Activated CD4-positive, alpha-beta memory T cell treated with anti-CD3 and anti-CD28 coated beads for 36 hours (primary cell): ENCODE measurements at places on chromosomes 12 and 14.

GRCh38 chr14:73438993-73439392, 19.4 kb downstream of the NUMB start:
- H3K27me3 ChIP-seq: no peaks in the 10 kb centered on the region
- no peaks in the 10 kb centered on the region for H3K36me3 ChIP-seq
- H3K4me3 ChIP-seq: no peak overlapping the region
- H3K4me1 ChIP-seq: peaks cover 6% of the 10 kb centered on the region

GRCh38 chr12:67456431-67456901, 187.3 kb downstream of the CAND1 start:
- no peak overlapping the region for H3K27ac ChIP-seq
- peaks cover 6% of the 10 kb centered on the region for H3K27me3 ChIP-seq
- no peak overlapping the region for H3K4me3 ChIP-seq
- peaks cover 17% of the 10 kb centered on the region for H3K4me1 ChIP-seq
- no peaks in the 10 kb centered on the region for H3K36me3 ChIP-seq

DNA sequence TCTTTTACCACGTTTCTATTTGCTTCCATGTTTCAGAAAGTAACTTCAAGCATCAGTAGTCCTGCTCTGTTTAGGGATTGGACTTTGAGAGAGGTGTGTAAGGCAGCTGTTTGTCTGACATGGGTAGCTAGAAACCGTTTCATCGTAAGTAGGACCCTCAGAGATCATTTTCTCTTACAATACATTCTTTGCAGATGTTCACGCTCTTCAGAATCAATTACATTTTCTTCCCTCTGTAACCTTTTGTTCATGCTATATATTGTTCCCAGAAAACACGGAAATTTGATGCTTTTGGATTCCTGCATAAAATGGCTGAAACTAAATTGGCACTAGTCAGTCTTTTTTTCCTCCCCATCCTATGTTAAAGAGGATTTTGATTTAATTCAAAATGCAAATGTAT, 62.6 kb upstream of the AEBP2 start:
- no peaks in the 10 kb centered on the region for H3K27me3 ChIP-seq
- peaks cover 4% of the 10 kb centered on the region for H3K36me3 ChIP-seq
- no peak overlapping the region for H3K27ac ChIP-seq
- H3K4me1 ChIP-seq: peaks cover 8% of the 10 kb centered on the region
- H3K4me3 ChIP-seq: no peak overlapping the region

DNA sequence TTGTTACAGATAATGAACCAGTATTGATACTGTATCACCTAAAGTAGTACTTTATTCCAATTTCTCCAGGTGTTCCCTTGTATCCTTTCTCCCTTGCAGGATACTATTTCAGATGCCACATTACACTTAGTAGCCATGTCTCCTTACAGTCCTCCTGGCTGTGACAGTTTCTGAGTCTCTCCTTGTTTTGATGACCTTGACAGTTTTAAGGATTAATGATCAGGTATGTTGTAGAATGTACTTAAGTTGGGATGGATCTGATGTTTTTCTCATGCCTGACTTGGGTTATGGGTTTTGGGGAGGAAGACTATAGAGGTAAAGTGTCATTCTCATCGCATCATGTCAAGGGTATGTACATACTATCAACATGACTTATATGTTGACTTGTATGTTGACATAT, 193.6 kb downstream of the ADGRD1 start:
- peaks cover 22% of the 10 kb centered on the region for H3K27me3 ChIP-seq
- H3K4me1 ChIP-seq: no peaks in the 10 kb centered on the region
- H3K36me3 ChIP-seq: no peaks in the 10 kb centered on the region
- H3K27ac ChIP-seq: no peak overlapping the region

- no peak for DNase-seq
- no peaks in the 10 kb centered on the region for H3K36me3 ChIP-seq
- no peak overlapping the region for H3K4me3 ChIP-seq
- H3K4me1 ChIP-seq: no peaks in the 10 kb centered on the region
- no peak overlapping the region for H3K27ac ChIP-seq
Measured at GRCh38 chr12:108117163-108117849, 11.8 kb upstream of the WSCD2 start.

- no peak for DNase-seq
- H3K27ac ChIP-seq: no peak overlapping the region
- H3K27me3 ChIP-seq: no peaks in the 10 kb centered on the region
- peaks cover 16% of the 10 kb centered on the region for H3K4me1 ChIP-seq
- H3K36me3 ChIP-seq: peaks cover 19% of the 10 kb centered on the region
Measured at GRCh38 chr12:121013715-121014114, 2.6 kb downstream of the C12orf43 start.

DNA sequence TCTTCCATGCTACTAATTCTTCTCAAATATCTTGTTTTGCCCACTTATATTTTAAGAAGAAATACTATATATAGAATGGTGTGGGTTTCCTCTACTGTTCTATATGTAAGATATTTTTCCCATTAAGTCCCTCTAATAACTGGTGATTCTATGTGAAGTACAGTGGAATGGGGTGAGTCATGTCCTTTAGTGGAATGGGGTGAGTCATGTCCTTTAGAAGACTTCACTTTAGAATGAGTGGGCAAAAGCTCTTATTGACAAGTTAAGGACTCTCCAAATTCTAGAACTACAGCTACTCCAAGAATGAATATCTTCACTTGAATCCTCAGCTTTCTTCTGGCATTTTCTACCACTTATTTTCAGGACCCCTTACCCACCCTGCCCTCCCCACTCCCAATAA, 349.9 kb downstream of the ETNK1 start:
- no peak for DNase-seq
- H3K27ac ChIP-seq: no peak overlapping the region
- H3K27me3 ChIP-seq: peaks cover 4% of the 10 kb centered on the region

DNA sequence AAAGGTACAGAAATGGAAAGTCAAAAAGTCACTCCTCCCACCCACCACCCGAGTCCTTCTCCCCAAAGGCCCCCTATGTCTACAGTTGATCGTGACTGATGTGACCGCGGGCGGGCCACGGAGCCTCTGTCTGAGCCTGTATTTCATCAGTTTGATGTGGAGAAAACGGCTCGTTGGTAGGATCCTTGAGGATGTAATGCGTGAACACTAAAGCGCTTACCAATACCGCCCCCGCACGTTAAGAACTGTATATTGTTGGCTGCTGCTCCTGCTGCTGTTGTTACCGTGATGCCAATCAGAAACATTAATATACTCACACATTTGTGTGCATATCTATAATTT, 24.6 kb upstream of the UBC start:
- H3K4me1 ChIP-seq: peaks cover 10% of the 10 kb centered on the region
- H3K27me3 ChIP-seq: no peaks in the 10 kb centered on the region
- H3K27ac ChIP-seq: no peak overlapping the region
- H3K36me3 ChIP-seq: peaks cover 2% of the 10 kb centered on the region
- no peak overlapping the region for H3K4me3 ChIP-seq
- peak; percentile 76 for DNase-seq

GRCh38 chr12:87667378-87667777, 361.8 kb downstream of the C12orf50 start:
- H3K27me3 ChIP-seq: no peaks in the 10 kb centered on the region
- DNase-seq: no peak
- no peaks in the 10 kb centered on the region for H3K36me3 ChIP-seq
- no peak overlapping the region for H3K27ac ChIP-seq
- peaks cover 2% of the 10 kb centered on the region for H3K4me1 ChIP-seq

- H3K27me3 ChIP-seq: no peaks in the 10 kb centered on the region
- no peak overlapping the region for H3K4me3 ChIP-seq
- H3K27ac ChIP-seq: no peak overlapping the region
Measured at GRCh38 chr14:25103271-25103670, 53.3 kb upstream of the STXBP6 start.

DNA sequence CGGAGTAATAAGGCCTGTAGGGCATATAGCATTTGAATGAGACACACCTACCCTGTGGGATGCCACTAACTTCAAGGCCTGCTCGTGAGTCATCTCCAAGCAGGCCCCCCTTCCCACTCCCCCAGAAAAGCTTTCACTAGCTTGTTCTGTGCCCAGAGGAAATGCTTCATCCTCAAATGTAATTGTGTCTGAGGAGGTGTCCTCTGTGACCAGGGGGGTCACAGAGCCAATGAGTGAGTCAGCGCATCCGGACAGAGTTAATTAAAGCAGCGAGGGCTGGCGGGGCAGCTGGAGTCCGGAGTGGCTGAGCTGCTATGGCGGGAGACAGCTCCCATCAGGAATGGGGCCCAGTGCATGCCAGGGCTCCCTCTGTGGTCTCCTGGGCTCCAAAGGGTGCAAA, 27.0 kb upstream of the ESRRB start:
- peaks cover 9% of the 10 kb centered on the region for H3K27me3 ChIP-seq
- H3K4me3 ChIP-seq: no peak overlapping the region
- H3K4me1 ChIP-seq: peaks cover 3% of the 10 kb centered on the region
- no peaks in the 10 kb centered on the region for H3K36me3 ChIP-seq
